ENCODE measurements at places on chromosomes 6 and 20. TPM values are rescaled to one million over a fixed set of nuclear protein-coding genes. Genes with fewer than 3 reads are reported as not detected.

DNA sequence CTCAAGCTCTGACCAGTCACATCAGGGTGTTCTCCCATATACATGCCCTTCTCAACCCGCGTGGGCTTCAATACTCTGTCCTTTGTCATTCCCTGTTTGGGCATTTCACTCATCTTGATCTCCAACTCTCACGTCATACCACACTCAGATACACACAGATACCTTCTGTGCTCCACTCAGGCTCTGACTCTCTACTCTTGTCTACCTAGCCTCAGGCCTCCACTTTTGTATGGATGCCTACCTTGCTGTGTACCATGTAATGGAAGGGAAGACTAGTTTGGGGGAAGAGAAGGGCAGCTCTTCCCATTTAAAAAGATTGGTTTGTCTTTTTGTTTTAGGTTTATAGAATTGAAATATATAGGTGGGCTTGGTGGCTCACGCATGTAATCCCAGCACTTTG is 48.6 kb downstream of the ASXL1 start:
- H3K36me3 ChIP-seq: peaks cover 26% of the 10 kb centered on the region
- no peak for DNase-seq
- no peak overlapping the region for H3K4me3 ChIP-seq
- H3K27ac ChIP-seq: peak overlapping the region; percentile 84
- H3K27me3 ChIP-seq: no peaks in the 10 kb centered on the region

DNA sequence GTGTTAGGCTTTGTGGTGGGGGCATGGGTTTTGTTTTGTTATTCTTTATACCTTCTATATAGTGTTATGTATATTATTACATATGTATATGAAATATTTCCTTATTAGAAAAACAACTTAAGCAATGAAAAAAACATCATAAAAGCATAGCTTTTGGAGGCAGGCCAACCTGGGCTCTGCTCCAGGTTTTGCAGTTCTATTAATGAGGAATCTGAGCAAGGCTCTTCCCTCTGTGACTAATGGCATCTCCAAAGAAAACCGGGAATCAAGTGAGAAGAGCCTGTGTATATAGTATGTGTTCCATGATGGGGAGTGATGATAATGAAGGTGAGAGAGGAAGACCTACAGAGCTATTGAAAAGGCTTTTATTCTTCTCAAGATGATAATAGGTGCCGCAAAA is 291.1 kb downstream of the CLIC5 start:
- no peak overlapping the region for H3K4me3 ChIP-seq
- no peaks in the 10 kb centered on the region for H3K27me3 ChIP-seq
- no peaks in the 10 kb centered on the region for H3K4me1 ChIP-seq
- H3K36me3 ChIP-seq: no peaks in the 10 kb centered on the region
- no peak overlapping the region for H3K27ac ChIP-seq
- DNase-seq: no peak

DNA sequence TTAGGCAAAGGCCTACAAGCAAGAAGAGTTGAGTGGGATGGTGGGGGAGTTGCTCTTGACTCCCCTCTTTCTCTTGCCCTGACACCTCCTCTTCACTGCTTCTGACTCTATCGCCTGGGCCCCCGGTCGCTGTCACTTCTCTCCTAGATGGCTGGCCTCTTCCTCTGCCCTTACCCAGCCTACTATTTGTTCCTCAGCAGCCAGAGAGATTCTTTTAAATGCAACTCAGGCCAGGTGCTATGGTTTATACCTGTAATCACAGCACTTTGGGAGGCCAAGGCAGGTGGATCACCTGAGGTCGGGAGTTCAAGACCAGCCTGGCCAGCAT is 4.3 kb upstream of the PDYN start:
- no peaks in the 10 kb centered on the region for H3K36me3 ChIP-seq
- no peak for DNase-seq
- no peak overlapping the region for H3K4me3 ChIP-seq
- H3K27ac ChIP-seq: no peak overlapping the region
- peaks cover 15% of the 10 kb centered on the region for H3K27me3 ChIP-seq
- no peaks in the 10 kb centered on the region for H3K4me1 ChIP-seq

GRCh38 chr6:76861403-76861802 is 601.9 kb downstream of the HTR1B start:
- H3K27ac ChIP-seq: no peak overlapping the region
- no peaks in the 10 kb centered on the region for H3K4me1 ChIP-seq
- H3K4me3 ChIP-seq: no peak overlapping the region
- DNase-seq: no peak
- H3K27me3 ChIP-seq: no peaks in the 10 kb centered on the region

MYH7B gene
- total RNA-seq: 0.04 TPM

DNA sequence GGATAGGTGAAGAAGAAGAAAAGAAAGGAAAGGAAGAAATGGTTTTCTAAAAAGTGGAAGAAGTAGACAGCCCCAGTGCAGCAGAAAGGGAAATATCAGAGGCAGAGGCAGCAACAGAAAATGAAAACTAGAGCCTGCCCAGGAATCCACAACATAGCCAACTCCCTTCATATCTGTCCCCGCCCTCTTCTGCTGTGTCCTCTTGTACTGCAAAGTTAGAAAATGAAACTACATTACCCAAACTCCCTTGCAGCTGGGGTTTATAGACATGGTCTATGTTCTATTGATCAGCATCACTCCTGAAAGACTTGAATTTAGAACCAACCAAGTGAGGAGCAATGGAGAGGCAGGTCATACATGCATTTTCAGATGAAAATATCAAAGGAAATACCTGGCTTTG is 200.5 kb upstream of the PHACTR1 start:
- no peak overlapping the region for H3K27ac ChIP-seq
- H3K27me3 ChIP-seq: no peaks in the 10 kb centered on the region
- no peak for DNase-seq
- H3K4me3 ChIP-seq: no peak overlapping the region
- no peaks in the 10 kb centered on the region for H3K36me3 ChIP-seq
- no peaks in the 10 kb centered on the region for H3K4me1 ChIP-seq

DNA sequence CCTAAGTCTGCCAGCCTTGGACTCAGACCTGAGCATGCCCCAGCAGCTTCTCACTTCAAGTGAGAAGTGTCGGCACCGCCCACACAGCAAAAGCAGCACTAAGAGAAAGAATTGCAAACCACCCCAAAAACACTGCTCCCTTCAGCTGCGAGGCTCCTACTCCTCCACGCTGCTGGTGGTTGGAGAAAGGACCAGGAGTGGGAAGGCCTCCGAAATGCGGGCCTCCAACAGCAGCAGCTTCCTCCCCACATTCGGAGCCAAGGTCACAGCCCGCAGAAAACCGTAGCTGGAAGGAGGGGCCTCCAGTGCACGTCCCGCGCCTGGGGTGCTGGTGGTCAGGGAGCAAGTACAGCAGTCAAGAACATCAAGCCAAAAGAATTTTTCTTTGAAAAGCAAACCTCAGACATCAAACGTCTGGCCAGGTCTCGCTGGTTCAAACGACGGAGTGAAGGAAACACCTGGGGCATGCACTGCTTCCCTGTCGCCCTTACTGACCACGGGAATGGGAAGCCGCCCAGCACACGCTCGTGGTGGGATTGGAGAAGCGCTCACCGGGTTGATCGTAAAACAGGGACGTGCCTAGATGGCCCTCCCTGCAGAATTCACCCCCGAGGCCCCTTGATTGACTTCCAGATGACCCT is 185.6 kb upstream of the CST7 start:
- DNase-seq: no peak
- no peak overlapping the region for H3K27ac ChIP-seq
- no peak overlapping the region for H3K4me3 ChIP-seq
- peaks cover 21% of the 10 kb centered on the region for H3K27me3 ChIP-seq

GRCh38 chr6:14664621-14665315 is 547.2 kb downstream of the CD83 start:
- H3K27ac ChIP-seq: peak overlapping the region; percentile 88
- H3K36me3 ChIP-seq: peaks cover 2% of the 10 kb centered on the region
- DNase-seq: peak; percentile 19
- H3K4me3 ChIP-seq: peak overlapping the region; percentile 23
- H3K4me1 ChIP-seq: peaks cover 24% of the 10 kb centered on the region
- peaks cover 5% of the 10 kb centered on the region for H3K27me3 ChIP-seq

DNA sequence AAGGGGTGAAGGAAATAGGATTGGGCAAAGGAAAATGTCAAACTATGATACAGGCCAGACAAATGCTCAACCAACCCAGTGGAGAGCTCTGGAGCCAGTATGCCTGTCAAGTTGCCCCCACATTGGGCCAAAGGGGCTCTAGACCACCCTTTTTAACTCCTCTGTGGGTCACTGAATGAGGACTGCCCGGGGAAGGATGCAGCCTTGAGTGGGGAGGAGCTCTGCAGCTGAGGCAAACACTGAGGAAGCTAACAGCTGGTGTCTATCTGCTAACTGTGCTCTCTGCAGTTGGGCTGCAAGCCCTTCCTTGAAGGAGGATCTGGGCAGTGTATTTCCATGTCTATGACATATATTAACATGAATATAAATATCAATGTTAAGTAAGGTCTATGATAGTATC is 98.4 kb upstream of the PRSS16 start:
- no peak for DNase-seq
- peak overlapping the region; percentile 43 for H3K4me3 ChIP-seq
- peak overlapping the region; percentile 77 for H3K27ac ChIP-seq
- H3K4me1 ChIP-seq: peaks cover 22% of the 10 kb centered on the region
- H3K36me3 ChIP-seq: peaks cover 5% of the 10 kb centered on the region

DNA sequence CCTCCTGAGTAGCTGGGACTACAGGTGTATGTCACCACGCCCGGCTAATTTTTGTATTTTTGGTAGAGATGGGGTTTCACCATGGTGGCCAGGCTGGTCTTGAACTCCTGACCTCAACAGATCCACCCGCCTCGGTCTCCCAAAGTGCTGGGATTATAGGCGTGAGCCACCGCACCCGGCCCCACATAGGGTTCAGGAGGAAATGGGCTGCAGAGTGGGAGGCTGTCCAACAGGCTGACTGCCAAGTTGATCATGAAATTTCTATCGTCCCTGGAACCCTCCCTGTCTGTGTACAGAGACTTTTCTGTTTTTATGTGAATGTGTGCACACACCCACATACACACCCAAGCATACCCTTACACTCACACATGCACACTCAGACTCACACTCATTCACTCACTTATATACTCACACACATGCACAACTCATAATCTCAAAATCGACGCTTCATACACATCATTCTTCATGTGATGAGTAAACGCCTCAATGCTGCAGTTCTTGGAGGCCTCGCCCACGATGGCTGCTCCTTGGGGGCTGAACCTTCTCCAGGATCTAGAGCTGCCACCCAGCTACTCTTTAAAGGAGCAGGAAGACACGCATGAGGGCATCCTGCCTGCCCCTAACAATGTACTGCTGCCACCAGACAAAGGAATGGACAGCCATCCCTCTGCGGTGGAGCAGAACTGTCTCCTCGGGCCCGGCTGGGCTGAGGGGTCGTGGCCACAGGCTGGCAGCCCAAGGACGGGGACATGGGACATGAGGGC is 35.6 kb downstream of the SUN5 start:
- H3K4me1 ChIP-seq: peaks cover 61% of the 10 kb centered on the region
- peak overlapping the region; percentile 96 for H3K27ac ChIP-seq
- H3K27me3 ChIP-seq: no peaks in the 10 kb centered on the region
- peak overlapping the region; percentile 0 for H3K4me3 ChIP-seq
- H3K36me3 ChIP-seq: peaks cover 9% of the 10 kb centered on the region

RPRD1B gene
- total RNA-seq: 35.9 TPM

GRCh38 chr6:54515013-54515412 is 206.8 kb downstream of the TINAG start:
- no peak for DNase-seq
- no peak overlapping the region for H3K4me3 ChIP-seq
- no peak overlapping the region for H3K27ac ChIP-seq
- no peaks in the 10 kb centered on the region for H3K4me1 ChIP-seq
- no peaks in the 10 kb centered on the region for H3K27me3 ChIP-seq

HINT3 gene
- total RNA-seq: 8.3 TPM

- H3K27ac ChIP-seq: peak overlapping the region; percentile 87
- no peaks in the 10 kb centered on the region for H3K27me3 ChIP-seq
- H3K36me3 ChIP-seq: peaks cover 31% of the 10 kb centered on the region
- H3K4me1 ChIP-seq: peaks cover 33% of the 10 kb centered on the region
- no peak for DNase-seq
Measured at GRCh38 chr20:32333181-32333987, 24.7 kb upstream of the ASXL1 start.

DNA sequence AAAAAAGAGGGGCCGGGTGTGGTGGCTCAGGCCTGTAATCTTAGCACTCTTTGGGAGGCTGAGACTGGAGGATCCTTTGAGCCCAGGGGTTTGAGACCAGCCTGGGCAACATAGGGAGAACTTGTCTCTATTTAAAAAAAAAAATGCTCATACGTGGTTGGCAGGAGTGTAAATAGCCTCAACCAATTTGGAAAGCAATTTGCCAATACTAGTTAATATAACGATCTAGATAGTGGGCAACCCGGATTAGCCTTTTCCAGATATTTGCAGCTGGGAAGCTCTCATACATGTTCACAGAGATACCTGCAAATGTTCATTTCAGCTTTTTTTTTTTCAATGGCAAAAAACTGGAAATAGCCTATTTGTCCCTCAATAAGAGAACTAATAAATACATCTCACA is 39.0 kb upstream of the SLC23A2 start:
- H3K36me3 ChIP-seq: no peaks in the 10 kb centered on the region
- H3K27ac ChIP-seq: no peak overlapping the region
- H3K4me3 ChIP-seq: no peak overlapping the region
- DNase-seq: no peak
- peaks cover 5% of the 10 kb centered on the region for H3K27me3 ChIP-seq
- peaks cover 7% of the 10 kb centered on the region for H3K4me1 ChIP-seq

DNA sequence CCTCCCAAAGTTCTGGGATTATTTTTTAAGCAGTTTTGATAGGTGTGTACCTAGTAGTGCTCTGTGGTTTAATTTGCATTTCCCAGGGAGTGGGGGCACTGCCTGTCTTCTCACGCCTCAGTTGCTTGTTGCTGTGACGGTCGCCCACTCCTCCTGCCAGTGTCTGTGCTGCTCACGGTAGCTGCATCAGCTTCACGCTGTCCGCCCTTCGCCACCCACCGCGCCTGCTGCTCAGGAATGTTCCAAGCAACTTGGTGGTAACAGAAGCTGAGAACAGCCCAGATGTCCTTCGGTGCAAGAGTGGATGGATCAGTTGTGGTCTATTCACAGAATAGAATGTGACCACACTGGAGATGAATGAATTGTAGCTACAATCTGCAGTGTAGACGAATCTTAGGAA is 22.9 kb downstream of the DNAJC5 start:
- no peak overlapping the region for H3K4me3 ChIP-seq
- H3K27ac ChIP-seq: peak overlapping the region; percentile 13
- H3K4me1 ChIP-seq: peaks cover 8% of the 10 kb centered on the region
- H3K36me3 ChIP-seq: peaks cover 41% of the 10 kb centered on the region

Data from activated CD4-positive, alpha-beta T cell treated with anti-CD3 and anti-CD28 coated beads, Interleukin-2, amount 10 ng/mL, durations not matched to agents 7 days and 5 days (primary cell).